ENCODE measurements at places on chromosomes 3 and 15.
A peak's percentile ranks its signal among the peaks of the same experiment; 100 is the strongest.

- no peak for DNase-seq
Observed at GRCh38 chr3:105365081-105365390, 1.7 kb upstream of the ALCAM start.

DNA sequence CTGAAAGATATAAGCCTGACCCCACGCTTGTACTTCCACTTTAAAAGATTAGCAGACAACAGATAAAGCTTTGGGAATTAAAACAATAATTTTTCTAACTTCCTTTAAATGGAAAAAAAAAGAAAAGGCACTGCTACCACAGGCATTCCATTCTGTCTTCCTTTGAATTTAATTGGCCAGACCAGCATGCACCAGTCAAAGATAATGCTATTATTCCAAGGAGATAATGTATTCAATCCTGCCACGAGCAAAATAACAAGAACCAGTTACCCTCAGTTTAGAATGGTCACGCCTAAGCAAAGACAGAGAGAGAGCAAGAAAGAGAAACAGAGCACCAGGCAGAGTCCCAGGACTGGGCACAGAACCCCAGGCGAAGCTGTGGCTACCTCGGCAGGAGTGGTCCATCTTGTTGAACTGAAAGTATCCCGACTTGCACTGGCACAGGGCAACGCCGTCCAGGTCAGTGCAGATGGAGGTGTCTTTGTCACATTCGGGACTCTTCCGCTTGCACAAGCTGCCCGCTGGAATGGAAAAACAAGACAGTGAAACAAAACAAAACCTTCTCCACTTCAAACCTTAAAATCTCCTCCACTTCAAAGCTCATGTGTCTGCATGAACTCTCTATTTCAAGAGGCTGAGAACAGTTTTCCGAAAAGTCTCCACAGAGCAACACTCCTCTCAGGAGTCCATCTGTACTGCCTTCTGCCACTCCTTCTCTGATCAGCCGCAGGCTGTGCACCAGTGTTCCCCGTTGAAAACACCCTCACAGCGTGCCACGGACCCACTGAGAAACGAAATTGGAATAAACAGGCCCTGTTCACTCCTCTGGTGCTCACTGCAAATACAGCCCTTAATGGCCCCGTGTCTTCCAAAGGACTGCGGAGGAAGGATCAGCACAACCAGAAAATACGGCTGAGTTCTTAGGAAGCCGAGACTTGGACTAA, 58.2 kb downstream of the HEG1 start:
- DNase-seq = no peak

DNA sequence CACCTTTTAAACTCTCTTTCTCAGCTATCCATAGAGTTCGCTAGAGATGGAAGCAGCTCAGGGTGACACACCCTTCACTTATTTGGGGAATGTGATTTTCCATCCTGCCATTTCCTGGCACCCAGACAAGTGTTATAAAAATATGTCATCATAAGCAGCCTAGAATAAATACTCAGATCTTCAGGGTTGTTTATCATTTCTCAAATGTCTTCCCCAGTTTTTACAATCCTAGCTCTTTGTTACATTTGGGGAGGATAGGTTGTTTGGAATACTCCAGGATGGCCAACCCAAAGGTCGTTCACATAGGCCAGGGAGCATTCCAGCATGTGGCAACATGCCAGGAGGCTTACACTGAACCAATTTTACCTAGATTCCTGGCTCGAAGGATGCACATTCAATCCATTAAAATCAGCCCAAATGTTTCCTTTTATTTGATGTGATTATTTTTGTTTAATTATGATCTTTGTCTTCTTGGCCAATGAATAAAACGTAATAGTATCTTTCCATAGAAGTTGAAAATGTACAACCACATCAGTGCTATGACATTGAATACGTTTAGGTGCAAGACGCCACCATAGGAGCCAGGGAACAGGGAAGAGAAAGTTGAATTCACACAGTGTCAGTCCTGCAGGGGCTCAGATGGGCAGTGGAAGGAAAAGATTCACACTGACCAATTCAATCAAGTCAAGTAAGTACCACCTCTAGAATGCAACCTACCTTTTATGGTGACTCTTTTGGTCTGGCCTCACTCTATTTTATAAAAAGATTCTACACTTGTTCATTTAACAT, 537.7 kb upstream of the MDFIC2 start:
- no peak for DNase-seq

- DNase-seq = no peak
Observed at GRCh38 chr3:170692720-170693119, 106.8 kb upstream of the SLC7A14 start.

DNA sequence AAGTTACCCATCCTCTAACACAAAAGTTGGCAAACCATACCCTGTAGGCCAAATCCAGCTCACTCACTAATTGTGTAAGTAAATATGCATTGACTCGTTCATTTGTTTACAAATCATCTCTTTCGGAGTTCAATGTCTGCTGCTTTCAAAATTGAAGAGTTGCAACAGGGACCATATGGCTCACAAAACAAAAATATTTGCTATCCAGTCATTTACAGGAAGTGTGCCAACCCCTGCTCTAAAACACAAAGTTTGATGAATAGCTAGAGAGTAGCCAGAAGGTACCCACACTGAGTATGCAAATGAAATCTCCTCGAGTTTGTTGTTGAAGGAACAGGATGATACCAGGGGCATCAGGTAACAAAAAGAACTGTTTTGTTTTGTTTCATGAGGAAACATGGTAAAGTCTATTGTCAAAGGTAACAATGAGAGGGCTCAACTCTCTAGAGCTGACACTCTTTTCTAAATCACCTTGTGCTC, 236.2 kb upstream of the THBS1 start:
- peak; percentile 3 for DNase-seq

GRCh38 chr3:196175722-196176121, 35.5 kb downstream of the ZDHHC19 start:
- DNase-seq = no peak

DNA sequence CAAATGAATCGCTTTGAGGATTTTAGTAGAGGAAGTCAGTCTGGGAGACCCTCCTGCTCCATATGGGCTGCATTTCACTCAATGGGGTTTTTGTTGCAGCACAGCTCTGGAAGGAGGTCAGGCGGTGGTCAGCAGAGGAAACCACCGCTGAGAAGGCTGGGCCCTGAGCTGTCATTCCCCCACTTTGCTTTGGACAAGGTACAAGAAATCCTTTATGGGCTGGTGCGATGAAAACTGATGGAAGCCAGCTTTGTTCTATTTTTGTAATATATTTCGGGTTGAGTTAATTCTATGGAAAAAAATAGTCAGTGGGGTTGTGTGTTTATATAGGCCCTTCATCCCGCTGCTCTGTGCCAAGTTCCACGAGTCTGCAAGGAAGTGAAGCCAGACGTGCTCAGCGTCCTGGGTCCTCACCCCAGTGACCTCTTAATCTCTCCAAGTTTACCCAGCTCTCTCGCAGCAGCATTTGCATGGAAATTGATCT, 157.1 kb upstream of the TMC3 start:
- no peak for DNase-seq

DNA sequence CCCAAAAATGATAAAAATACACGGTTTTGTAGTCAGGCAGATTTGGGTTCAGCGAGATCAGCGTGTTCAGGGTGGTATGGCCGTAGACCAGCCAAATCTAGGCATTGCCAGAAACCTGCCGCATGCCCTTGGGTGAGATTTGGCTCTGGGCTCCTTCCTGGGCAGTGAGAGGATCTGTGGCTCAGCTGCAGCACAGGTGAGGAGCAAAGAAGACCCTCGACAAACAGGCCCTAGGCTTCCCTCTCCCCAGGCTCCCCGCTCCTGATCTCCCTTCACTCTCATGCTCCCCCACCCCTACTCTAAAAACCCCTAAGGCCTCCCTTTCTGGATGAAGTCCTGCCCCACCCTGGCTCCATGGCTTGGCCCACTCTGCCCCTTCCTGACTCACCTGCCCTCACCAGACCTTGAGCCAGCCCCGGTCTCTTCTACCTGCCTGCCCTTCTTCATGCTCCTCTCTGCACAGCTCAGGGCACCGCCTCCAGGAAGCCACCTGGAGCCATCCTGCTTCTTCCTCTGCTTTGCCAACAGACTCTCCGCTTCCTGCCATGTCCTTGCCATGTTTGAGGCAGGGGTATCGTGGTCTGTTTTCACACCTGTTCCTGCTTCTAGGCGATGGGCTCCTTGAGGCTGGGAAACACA, 88.1 kb downstream of the CORO2B start:
- DNase-seq = no peak

GRCh38 chr15:68054628-68055223, 611 bp downstream of the PIAS1 start:
- peak; percentile 75 for DNase-seq

DNA sequence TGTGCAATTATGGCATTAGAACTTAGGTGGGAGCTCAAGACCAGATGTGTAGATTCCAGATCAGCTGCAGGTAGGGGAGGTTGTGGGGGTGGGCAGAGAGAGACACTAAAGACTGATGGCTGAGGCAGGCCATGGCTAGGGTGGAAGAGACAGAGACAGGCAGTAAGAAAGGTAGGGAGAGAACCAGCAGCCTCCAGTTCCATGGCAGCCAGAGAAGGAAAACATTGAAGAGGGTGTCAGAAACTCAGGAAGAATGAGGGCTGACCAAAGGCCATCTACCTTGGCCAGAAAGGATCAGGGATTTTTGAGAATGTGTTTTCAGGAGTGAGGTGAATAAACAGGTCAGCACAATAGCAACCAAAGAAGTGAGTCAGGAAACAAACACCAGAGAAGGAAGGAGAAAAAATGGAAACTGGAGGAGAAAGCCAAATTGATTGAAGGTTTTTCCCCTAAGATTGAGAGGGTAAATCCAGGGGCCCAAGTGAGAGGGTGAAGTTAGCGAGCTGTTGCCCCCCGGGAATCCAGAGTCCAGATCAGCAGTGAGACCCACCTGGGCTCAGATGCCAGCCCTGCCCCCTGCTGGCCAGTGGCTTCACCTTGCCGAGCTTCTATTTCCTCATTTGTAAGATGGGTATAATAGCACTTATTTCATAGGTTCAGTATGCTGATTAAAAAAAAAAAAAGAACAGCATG, 41.0 kb downstream of the ABHD2 start:
- peak; percentile 9 for DNase-seq

All from NCI-H1105 (cell line).